Endothelial cell (in vitro differentiated cells): ENCODE measurements at places on chromosomes 12 and 14.

DNA sequence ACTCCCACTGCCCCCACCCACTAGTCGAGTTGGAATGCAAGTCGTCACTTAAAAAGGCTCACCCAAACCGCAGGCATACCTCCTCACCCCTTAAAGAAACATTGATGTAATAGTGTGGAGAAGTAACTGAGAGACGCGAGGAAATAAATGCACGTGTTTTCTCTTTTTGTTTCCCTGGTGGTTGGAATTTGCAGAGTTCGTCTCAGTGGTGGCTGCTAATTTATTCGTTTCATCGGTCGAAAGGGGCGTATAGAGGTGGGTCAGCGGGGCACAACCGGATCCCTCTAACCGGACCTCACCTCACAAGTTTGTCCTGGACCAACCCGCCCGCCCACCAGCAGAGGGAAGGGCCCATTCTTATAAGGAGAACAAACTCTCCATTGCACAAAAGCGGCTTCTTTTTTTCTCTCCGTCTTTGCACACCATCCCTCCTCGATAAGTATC lies 5.0 kb upstream of the NPAS3 start:
- H3K4me3 ChIP-seq: peak overlapping the region; percentile 86
- no peaks in the 10 kb centered on the region for H3K36me3 ChIP-seq
- no peak for DNase-seq
- no peak overlapping the region for H3K27ac ChIP-seq

DNA sequence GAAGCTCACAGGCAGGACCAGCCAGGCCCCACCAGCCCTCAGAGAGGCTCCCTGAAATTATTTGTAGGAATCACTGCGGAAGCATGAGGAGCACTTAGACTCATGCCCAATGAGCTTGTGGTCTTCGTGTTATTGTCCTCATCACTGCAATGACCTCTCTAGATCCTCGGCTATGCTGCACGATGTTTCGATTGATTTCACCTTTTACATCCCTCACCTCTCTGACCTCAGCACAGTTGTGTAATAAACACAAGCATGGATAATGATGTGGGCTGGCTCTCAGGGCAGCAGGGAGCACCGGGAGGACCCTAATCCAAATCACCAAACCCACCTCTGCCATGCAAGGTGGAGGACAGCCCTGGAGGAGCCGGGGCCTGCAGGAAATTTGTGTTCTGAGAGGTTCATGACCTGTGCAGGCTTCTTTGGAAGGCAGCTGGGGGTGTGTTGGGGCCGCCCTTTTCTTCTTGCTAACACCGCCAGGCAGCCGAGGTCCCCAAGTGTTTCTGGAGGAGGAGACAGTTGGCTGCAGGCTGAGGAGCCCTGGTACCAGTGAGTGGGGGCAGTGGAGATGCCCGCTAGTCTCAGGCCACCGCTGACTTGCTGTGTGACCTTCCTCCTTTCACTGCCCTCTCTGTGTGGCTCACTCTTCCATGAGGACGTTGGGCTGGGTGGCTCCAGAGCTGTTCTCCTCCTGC lies 29.5 kb upstream of the EML1 start:
- H3K4me3 ChIP-seq: no peak overlapping the region
- peaks cover 12% of the 10 kb centered on the region for H3K4me1 ChIP-seq
- no peak overlapping the region for H3K27ac ChIP-seq
- H3K36me3 ChIP-seq: no peaks in the 10 kb centered on the region
- H3K27me3 ChIP-seq: peaks cover 7% of the 10 kb centered on the region

- H3K27me3 ChIP-seq: peaks cover 8% of the 10 kb centered on the region
- H3K4me3 ChIP-seq: no peak overlapping the region
- H3K4me1 ChIP-seq: no peaks in the 10 kb centered on the region
These were observed 14.6 kb downstream of the HNF1A start for GRCh38 chr12:120992989-120993388.

- peaks cover 31% of the 10 kb centered on the region for H3K4me1 ChIP-seq
- DNase-seq: no peak
- H3K4me3 ChIP-seq: no peak overlapping the region
- no peaks in the 10 kb centered on the region for H3K36me3 ChIP-seq
- H3K27me3 ChIP-seq: peaks cover 3% of the 10 kb centered on the region
These were observed 63.8 kb upstream of the CAPRIN2 start for GRCh38 chr12:30818562-30818961.

GRCh38 chr14:37985826-37986470 lies 221.8 kb upstream of the SSTR1 start:
- no peaks in the 10 kb centered on the region for H3K4me1 ChIP-seq
- no peak overlapping the region for H3K27ac ChIP-seq
- no peak overlapping the region for H3K4me3 ChIP-seq
- H3K27me3 ChIP-seq: no peaks in the 10 kb centered on the region

DNA sequence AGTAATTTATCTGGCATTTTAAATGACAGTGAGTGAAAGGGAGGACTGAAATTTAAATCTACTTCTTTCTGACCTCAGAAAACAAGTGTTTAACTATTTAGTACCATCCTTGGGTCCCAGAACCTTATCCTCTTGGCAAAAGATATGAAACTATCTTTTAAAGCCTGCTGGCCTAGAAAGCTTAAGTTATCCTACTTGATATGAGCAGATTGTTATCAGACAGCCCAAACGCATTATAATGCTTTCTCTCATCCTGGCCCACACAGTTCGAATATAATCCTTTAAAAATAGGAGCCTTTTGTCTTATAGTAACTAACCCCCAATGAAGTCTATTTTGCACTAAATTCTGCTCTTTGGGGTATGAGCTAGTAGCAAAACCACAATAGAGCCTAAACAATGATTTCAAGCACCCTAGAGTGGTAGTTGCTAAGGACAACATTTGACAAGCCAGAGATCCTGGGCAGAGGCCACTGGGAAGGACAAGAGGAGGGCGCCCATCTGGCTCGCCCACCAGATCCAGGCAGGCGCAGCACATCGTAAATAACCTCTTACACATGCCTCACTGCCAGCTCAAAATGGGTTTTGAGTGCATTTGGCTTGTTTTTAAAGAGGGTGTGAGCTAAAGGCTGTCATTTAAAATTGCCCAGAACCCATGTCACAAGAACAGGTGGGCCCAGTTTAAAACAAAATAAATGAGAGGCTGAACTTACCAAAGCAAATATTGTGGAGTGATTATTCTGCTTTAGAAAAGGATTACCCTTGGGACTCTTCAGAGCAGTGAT lies 37.7 kb upstream of the CRY1 start:
- peaks cover 1% of the 10 kb centered on the region for H3K27me3 ChIP-seq
- H3K27ac ChIP-seq: no peak overlapping the region
- H3K36me3 ChIP-seq: no peaks in the 10 kb centered on the region
- H3K4me3 ChIP-seq: no peak overlapping the region
- no peak for DNase-seq
- H3K4me1 ChIP-seq: no peaks in the 10 kb centered on the region

DNA sequence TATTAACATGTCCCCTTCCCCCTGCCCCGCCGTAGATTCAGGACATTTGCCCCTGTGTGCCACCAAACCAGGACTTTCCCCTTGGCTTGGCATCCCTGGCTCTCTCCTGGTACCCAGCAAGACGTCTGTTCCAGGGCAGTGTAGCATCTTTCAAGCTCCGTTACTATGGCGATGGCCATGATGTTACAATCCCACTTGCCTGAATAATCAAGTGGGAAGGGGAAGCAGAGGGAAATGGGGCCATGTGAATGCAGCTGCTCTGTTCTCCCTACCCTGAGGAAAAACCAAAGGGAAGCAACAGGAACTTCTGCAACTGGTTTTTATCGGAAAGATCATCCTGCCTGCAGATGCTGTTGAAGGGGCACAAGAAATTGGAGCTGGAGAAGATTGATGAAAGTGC lies 28.9 kb downstream of the HRK start:
- H3K27ac ChIP-seq: no peak overlapping the region
- H3K27me3 ChIP-seq: peaks cover 4% of the 10 kb centered on the region

DNA sequence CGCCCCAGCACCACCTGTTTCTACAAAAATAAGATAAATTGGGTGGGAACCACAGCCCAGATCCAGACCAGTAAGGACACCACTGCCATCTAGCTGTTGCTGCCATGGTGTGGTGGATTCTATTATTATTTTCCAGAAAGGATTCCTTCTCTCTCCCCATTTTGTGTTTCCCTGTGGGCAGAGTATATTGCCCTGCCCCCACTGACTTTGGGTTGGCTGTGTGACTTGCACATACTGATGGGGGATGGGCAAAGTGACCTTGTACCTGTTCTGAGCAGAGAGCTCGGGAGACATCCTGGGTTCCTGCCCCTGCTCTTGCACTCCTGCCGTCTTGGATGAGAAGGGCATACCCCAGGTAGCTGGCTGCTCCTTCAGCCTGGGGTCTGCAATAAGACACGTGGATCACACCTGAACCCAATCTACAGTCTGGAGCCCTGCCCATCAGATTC lies 24.3 kb downstream of the MOAP1 start:
- no peaks in the 10 kb centered on the region for H3K36me3 ChIP-seq
- H3K27ac ChIP-seq: no peak overlapping the region
- no peak for DNase-seq
- H3K4me1 ChIP-seq: no peaks in the 10 kb centered on the region
- H3K4me3 ChIP-seq: no peak overlapping the region
- peaks cover 2% of the 10 kb centered on the region for H3K27me3 ChIP-seq

GRCh38 chr14:68250927-68251768 lies 431.6 kb downstream of the RAD51B start:
- H3K4me1 ChIP-seq: peaks cover 75% of the 10 kb centered on the region
- H3K36me3 ChIP-seq: no peaks in the 10 kb centered on the region
- DNase-seq: no peak
- peak overlapping the region; percentile 22 for H3K27ac ChIP-seq
- no peak overlapping the region for H3K4me3 ChIP-seq

DNA sequence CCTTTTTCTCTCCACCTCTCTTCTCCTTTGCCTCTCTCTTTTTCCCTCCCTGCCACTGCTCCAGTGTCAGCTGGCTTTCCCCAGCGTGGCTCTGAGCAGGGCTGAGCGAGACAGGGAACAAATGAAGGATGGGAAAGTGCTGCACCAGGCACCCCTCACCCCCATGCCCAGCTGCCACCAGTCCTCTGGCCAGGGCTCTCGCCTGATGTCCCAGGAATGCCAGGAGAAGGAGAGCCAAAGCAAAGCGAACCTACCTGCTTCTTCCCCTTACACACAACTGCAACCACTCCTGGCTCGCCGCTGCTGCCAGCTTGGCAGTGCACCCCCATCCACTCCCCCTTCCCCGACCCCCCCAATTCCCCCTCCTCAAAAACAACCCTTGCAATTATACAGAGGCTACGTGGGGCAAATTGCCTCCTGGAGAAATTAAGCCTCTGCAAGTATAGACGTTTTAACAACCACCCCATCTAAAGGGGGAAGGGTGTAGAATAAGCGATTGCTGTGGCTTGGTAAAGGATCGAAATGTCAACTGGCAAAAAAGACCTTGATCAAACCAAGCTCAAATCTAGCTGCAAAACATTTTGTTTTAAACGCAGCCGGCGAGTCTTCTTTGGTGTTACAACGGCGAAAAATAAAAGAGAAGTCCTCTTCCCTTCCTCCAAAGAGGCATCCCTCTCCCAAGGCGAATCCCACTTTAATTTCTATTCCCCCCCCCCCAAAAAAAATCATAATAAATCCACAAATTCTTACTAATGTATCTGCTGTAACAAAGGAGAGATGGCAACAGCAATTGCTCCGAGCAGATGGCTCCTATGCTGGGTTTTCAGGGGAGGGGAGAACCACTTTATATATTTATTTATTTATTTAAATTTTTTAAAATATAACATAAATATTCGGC lies 2.9 kb downstream of the BCL11B start:
- H3K27me3 ChIP-seq: peaks cover 8% of the 10 kb centered on the region
- H3K27ac ChIP-seq: no peak overlapping the region
- DNase-seq: no peak
- H3K4me3 ChIP-seq: no peak overlapping the region

DNA sequence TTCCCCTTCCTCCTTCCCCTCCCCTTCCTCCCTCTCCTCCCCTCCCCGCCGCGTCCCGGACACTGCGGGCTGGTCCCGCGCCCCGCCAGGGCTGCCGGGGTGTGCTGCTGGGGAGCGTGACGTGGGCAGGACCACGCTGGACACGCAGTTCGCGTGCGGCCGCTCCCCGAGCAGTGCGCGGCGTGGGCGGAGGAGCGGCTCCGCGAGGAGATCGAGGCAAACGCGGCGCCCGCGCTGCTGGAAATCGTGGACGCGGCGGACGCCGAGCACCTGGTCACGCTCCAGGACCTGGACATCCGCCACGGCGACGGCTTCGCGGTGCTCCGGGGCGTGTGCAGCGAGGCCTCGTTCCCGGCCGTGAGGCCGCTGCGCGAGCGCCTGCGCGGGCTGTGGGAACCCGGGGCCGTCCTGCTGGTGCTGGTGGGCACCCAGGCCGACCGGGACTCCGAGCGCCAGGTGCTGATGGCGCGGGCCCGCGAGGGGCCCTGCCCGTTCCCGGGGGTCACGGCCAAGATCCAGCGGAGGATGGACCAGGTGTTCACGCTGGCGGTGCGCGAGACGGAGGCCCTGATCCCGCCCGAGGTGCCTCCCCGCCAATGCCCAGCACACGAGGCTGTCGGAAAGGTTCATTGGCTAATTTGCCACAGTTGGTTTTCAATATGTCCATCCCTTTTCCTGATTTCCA lies 84.3 kb downstream of the TNFAIP2 start:
- peaks cover 5% of the 10 kb centered on the region for H3K27me3 ChIP-seq
- H3K27ac ChIP-seq: no peak overlapping the region
- no peaks in the 10 kb centered on the region for H3K4me1 ChIP-seq

DNA sequence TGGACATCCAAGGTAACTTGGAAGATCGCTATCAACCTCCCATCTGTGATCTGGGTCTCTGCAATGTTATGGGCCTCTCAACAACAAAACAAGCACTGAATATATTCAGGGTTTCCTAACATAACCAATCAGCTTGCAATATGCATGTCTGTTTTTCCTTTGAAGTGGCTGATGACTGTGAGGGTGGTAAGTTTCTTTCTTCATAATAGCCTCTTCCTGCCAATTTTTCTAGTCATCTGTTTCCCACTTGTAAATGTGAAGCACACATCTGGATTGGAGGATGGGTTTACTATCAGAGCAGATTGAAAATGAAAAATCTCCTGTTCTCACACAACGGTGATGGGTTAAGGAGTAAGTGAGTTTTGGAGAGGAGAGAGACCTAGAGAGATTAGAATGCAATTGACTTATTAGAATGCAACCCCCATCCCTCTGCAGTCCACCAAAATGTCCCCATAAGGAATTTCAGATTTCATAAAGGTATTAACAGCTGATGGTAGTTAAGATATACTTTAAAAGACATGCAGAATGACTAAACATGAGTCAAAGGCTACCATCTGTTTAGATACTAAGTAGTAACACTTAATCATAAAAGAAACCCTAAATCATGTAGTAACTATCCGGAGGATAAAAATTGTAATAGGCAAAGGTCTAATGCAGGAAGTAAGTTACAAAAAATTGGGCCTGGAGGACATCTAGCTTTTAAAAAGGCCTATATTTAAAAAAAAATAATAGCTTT lies 58.4 kb upstream of the SAV1 start:
- H3K27me3 ChIP-seq: no peaks in the 10 kb centered on the region
- H3K4me3 ChIP-seq: no peak overlapping the region
- no peak overlapping the region for H3K27ac ChIP-seq
